ENCODE measurements at places on chromosomes 16 and 17.

GRCh38 chr17:7704601-7705268 is at the start of gene EFNB3:
EFNB3 (plus strand) TSS chr17:7705202; CDS start chr17:7705599, 397 bp downstream.
- DNase-seq: peak; percentile 34

- no peak for DNase-seq
Observed at GRCh38 chr17:82399041-82399441, 19.1 kb upstream of the HEXD start.

- no peak for DNase-seq
Observed at GRCh38 chr16:3479654-3480216, 15.6 kb downstream of the C16orf90 start.

GRCh38 chr17:33948309-33948708 is 306.8 kb upstream of the CCL2 start:
- no peak for DNase-seq

DNA sequence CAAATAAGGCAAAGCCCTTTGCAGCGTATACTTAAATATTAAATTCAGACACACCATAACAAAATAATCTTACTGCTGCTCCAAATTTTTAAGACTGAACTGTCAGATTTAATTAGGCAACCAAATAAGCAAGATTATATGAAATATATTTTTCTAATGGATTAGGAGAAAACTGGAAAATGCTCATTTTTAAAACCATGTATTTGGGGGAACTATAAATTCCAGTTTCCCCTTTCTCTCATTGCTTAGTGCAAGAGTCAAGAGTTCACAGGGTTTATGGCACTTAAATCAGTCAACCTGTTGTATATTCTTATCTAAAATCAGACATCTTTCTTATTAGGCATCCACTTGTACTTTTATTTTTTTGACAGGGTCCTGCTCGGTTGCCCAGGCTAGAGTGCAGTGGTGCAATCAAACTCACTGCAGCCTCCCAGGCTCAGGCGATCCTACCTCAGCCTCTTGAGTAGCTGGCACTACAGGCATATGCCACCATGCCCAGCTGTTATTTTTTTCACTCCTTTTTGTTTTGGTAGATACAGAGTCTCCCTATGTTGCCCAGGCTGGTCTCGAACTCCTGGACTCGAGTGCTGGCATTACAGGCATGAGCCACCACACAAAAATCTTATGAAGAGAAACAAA is 2.1 kb upstream of the KANSL1 start:
- no peak for DNase-seq

DNA sequence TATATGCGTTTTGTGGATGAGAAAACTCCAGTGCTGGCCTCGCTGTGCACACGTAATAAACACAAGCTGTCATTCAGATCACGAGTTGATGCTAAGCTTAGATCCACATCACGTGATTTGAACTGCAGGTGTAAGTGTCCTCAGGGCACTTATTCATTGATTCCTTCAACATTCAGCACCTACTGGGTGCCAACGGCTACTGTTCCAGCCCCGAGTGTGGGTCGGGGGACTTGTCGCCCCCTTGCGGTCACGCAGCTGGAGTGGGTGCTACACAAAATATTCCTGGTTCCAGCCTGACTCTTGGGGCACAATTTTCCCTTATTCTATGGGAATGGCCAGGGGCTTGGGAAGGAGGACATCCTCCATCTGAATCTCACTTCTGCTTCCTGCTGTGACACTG is 29.9 kb upstream of the GINS2 start:
- DNase-seq: no peak

- DNase-seq: no peak
Observed at GRCh38 chr17:55237841-55238178, 26.9 kb upstream of the HLF start.

DNA sequence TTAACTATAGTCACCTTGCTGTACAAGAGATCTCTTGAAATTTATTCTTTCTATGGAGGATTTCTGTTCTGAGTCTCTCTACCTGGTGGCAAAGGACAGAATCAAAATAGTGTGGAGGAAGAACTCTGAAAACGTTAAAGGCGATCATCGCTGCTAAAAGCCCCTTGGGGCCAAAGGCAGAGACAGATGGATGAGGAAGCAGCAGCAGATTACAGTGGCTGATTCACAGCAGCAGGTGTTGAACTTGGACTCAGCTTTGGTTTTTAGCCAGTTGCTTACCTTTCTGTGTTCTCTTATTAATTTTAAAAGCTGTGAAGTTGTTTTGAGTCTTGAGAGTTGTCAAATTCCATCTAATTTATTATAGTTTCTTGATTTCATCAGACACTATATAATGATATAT is 956.1 kb upstream of the GOT2 start:
- no peak for DNase-seq

GRCh38 chr16:31382485-31383161 is 10.5 kb upstream of the ITGAD start:
- DNase-seq: peak; percentile 61

- no peak for DNase-seq
Observed at GRCh38 chr17:1078831-1079561, 82.1 kb downstream of the TIMM22 start.

- DNase-seq: no peak
Observed at GRCh38 chr16:56841233-56841632, 23.8 kb upstream of the SLC12A3 start.

DNA sequence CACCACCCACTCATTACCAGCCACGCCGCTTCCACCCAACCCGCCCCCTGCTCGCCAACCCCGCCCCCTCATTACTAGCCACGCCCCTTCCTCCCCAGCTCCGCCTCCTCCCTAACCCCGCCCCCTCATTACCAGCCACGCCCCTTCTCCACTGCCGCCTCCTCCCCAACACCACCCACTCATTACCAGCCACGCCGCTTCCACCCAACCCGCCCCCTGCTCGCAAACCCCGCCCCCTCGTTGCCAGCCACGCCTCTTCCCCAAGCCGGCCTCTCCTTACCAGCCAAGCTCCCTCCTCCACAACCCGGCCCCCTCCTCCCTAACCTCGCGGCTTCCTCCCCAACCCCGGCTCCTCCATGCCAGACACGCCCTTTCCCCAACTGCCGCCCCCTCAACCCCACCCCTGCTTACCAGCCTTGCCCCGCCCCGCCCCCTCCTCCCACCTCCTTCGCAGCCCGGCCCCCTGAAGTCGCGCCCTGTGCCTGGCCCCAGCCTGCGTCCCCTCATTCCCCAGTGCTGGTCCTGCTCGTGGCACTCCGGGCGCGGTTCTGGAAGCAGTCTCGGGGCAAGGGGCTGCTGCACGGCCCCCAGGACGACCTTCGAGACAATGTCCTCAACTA is 7.3 kb downstream of the SLC22A31 start:
- peak; percentile 45 for DNase-seq

DNA sequence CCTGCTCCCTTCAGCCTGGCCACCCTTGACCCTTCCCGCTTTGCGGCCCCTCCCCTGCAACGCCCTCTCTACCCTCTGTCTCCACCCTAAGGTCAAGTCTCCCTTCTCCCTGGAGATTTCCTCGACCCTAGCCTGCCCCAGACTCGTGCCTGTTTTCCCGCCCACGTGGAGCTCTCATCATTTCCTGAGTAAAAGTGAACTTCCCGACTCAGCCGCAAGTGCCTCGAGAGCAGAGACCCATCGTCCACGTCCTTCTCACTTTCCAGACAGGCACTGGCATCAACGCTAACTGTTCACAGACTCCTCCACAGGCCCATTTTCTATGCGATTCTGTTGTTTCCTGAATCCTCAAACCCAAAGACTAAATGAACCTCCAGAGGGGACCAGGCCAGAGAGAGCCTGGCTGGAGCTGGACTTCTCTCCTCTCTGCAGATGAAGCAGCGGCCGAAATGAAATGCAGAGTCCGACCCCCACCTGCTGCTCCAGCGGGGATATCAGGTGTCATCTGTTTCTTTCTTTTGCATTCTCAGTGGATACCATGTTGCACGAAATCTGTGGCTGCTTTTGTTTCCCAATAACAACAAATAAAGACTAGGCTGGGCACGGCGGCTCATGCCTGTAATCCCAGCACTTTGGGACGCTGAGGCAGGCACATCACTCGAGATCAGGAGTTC is 52.5 kb downstream of the RTN4RL1 start:
- no peak for DNase-seq

GRCh38 chr16:6146874-6147425 is 1049.4 kb upstream of the EEF2KMT start:
- DNase-seq: no peak

DNA sequence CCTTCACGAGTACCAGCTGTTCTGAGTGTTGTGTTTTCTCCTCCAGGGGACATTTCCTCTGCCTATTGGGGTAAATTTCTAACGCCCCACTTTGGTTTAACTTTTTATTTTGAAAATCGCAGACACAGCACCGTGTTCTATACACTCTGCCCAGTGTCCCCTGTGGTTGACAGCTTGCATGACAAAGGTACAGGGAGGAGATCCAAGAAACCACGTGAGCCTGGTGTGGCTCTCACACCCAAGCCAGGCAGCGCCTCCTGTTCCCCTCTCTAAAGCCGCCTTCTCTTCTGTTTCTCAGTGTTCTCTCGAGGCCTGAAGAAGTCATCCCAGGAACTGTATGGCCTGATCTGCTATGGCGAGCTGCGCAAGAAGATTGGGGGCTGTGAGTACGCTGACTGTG is 25.4 kb downstream of the CRAMP1 start:
- DNase-seq: no peak
